Activated CD4-positive, alpha-beta T cell treated with anti-CD3 and anti-CD28 coated beads, Interleukin-2, amount 10 ng/mL, durations not matched to agents 24 days and 14 days (primary cell): ENCODE measurements at places on chromosomes 2 and 18.

DNA sequence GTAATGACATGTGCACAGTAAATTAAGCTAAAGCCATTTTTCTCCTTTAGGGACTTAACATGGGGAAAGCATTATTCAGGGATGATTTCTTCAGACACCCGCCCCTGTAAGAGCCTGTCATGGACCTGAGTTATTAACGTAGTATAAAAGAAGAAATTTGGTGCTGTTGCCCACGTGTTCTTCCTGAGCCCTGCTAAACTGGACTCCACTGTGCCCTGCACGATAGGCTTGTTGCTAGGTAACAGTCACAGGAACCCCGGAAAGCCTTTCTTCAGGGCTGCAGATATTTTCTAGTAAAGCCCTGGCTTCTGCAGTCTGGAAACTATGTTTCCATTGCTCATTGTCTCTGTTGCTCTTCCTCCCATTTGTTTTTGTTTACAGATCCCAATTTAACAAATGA lies 157.9 kb downstream of the LRRC30 start:
- DNase-seq = no peak

DNA sequence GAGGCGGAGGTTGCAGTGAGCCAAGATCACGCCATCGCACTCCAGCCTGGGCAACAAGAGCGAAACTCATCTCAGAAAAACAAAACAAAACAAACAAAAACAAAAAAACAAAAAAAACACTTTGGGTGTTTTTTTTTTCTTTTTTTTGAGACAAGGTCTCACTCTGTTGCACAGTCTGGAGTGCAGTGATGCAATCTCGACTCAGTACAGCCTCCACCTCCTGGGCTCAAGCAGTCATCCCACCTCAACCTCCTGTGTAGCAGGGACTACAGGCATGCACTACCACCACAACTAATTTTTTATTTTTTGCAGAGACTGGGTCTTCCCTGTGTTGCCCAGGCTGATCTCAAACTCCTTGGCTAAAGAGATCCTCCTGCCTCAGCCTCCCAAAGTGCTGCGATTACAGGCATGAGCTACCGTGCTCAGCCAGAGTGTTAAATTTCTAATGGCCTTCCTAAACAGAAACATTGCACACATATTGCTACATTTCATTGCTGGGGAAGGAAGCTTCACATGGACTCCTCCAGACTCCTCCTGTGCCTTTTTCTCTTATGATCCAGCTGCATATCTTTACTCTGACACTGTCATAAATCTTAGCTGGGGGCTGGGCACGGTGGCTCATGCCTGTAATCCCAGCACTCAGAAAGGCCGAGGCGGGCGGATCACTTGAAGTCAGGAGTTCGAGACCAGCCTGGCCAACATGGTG lies 19.7 kb downstream of the STARD7 start:
- no peak for DNase-seq

DNA sequence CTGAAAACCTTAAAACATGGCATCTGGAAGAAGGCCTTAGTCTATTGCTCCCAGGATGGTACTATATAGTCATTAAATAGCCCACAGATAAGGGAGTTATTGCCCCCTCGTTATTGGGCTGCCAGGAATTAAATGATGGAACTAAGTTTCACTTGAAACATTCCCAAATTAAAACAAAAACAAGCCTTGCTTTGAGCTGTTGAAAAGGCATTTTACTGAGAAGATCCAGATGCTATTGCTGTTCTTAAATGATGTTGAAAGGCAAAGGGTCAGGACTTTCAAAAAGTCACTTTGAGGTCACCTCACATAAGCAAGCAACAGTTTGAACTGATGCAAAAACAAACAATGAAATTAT lies 2.0 kb upstream of the AMMECR1L start:
- no peak for DNase-seq

GRCh38 chr2:152089238-152089637 lies 9.6 kb downstream of the CACNB4 start:
- no peak for DNase-seq

DNA sequence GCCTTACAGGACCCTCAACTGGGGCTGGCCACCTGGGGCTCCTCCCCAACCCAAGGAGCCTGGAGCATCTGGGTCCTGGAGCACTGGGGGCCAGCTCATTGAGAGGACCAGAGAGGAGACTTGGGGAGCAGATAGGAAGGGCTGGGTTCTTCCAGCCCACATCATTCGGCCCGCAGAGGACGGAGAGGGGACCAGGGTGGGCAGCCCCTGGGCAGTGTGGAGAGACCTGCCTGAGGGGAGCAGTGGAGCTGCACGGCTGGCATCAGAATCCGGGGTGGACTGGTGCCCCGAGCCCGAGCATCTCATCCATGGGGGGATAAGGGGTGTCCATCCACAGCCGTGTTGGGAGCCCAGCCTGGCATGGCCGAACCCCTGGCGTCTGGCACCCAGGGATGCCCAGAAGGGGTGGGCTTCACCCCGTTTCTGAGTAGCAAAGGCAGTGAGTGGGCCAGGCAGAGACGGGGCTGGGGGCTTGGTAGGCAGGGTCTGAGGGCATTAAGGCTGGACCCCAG lies 11.3 kb downstream of the GPC1 start:
- no peak for DNase-seq
